ENCODE measurements at places on chromosomes 13 and 19. TPM values are rescaled to one million over a fixed set of nuclear protein-coding genes. Genes with fewer than 3 reads are reported as not detected.
A peak's percentile ranks its signal among the peaks of the same experiment; 100 is the strongest.

DNA sequence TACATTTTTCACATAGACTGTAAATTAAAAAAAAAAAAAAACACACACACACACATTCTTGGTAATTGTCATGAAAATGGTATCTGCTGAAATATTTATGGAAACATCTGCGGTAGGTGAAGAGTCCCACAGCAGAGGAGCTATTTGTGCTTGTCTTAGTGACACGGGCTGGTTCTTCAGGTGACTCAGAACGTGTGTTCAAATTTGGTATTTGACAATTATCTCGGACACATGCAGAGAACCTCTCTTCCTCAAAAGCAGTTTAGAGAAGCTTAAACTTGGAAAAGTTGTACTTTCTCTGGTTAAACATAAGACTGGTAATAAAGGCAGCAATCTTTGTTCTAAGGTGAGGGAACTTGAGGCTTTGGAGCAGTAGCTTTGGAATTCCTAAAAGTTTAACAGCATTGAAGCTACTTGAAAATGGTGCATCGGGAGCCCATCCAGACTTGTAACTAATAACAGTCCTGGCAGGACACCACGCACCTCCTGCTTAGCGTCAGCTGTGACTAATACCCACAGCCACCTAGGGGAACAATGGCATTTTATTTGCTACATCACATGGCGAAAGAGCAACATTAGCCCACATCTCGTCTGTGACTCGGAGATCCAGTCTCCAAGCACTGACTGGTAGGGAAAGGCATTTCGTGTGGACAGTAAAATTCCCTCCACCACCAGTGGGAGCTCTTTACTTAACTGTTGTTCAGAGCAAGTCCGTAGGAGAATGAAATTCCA is 1505.1 kb upstream of the SLC10A2 start:
- peak; percentile 72 for DNase-seq

- DNase-seq: peak; percentile 48
Observed at GRCh38 chr13:98495627-98496478, 81.1 kb downstream of the STK24 start.

GRCh38 chr13:100604918-100605710 is 16.5 kb upstream of the GGACT start:
- no peak for DNase-seq

- DNase-seq: peak; percentile 99
Observed at GRCh38 chr19:5790559-5791520, at the start of gene DUS3L. Gene DUS3L (minus strand): TSS chr19:5791163. CDS start chr19:5791141, 22 bp downstream.

GRCh38 chr13:20521364-20522115 is 4.1 kb downstream of the CRYL1 start:
- no peak for DNase-seq

DNA sequence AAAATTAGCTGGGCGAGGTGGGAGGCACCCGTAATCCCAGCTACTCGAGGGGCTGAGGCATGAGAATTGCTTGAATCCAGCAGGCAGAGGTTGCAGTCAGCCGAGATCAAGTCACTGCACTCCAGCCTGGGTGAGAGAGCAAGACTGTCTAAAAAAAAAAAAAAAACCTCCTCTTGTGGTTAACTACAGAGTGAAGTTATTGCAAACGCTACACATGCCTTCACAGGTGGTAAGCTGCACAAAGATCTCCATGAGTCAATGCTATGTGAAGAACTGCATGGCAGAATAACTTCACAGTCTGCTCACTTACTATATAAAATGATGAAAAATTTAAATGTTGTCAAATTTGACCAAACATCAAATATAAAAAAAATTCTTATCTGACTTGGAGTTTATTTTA is 436.8 kb downstream of the FGF14 start:
- no peak for DNase-seq

DNA sequence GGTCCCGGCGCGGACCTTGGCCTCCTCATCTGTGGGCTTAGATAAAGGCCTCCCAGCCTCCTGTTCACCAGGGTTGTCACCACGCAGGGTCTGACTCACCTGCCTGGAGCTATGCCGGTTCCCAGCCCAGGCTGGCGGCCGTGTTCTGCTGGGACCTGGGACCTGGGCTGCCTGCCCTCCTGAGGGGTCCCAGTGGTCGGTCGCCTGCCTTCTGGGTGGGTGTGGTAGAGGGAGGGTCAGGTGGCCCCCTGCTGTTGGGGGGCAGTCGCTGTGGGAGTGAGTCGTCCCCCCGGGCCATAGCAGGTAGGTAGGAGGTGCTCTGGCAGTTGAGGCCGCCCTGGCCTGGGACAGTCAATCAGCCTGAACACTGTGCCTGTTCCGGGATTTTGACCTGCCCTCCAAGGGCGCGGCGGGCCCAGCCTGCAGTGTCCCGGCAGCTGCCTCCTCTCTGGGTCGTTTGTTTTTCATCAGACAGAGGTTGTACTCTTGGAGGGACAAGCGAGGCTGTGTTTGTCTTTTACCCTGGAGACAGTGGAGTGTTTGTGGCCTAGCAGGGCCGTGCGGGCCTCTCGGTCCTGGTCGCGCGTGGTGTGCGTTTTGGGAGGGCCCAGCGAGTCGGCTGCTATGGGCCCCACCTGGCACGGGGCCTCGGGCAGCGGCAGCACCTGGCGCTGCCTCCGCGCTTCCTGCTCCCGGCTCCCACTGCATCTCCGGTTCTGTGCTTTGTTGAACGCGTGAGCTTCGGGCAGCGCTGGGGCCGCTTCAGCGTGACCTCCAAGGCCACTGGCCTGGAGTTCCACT is 2.6 kb downstream of the ADAT3 start:
- DNase-seq: no peak

DNA sequence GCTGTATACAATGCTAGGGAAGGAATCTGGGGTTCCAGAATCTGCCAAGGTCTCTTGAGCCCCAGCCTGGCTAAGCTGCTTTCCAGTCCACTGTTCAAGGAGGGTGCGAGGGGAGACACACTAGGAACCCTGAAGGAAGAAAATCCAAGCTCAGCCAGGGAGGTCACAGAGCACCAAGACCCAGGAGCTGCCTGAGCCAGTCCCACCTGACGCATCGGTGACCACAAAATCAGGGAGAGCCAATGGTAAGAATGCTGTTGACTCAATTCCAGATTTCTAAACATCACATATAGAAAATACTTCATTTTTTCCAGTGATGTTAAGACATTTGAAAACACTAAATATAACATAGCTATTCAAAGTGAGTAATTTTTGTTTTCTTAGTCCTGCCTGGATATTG is 50.1 kb downstream of the CEP89 start:
- DNase-seq: no peak

GRCh38 chr13:111977179-111977506 is 89.8 kb upstream of the SOX1 start:
- DNase-seq: peak; percentile 31

- DNase-seq: no peak
Observed at GRCh38 chr13:99459099-99459850, 42.0 kb upstream of the TM9SF2 start.

- no peak for DNase-seq
Observed at GRCh38 chr19:54457773-54458647, 5.6 kb downstream of the LENG9 start.

GRCh38 chr13:100946588-100946987 is 272.0 kb upstream of the TMTC4 start:
- DNase-seq: no peak

DNA sequence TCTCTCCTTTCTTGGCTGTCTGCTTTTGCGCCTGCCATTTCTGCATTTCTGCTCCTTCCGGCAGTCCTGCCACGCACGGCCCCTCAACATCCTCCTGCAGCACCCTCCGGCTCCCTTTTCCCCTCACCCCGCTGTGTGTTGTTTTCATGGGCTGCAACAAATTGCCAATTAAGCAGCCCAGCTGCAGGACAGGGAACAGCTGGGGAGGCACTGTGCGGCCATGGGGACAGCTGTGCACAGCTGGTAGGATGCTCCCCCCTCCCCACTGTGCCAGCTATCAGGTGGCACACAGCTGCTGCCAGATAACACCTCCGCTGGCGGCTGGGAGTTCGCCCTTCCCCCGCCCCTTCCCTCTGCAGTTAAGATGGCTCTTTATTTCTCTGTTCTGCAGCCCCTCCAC is 25.4 kb downstream of the LYL1 start:
- DNase-seq: no peak

- no peak for DNase-seq
Observed at GRCh38 chr19:11324079-11324661, 15.3 kb downstream of the RAB3D start.

GRCh38 chr13:74162782-74163181 is 28.6 kb upstream of the KLF12 start:
- no peak for DNase-seq

GRCh38 chr19:1235625-1236538 is 1.9 kb downstream of the CBARP start:
- DNase-seq: no peak

GRCh38 chr19:2528675-2529101 is 52.8 kb downstream of the GADD45B start:
- no peak for DNase-seq

DNA sequence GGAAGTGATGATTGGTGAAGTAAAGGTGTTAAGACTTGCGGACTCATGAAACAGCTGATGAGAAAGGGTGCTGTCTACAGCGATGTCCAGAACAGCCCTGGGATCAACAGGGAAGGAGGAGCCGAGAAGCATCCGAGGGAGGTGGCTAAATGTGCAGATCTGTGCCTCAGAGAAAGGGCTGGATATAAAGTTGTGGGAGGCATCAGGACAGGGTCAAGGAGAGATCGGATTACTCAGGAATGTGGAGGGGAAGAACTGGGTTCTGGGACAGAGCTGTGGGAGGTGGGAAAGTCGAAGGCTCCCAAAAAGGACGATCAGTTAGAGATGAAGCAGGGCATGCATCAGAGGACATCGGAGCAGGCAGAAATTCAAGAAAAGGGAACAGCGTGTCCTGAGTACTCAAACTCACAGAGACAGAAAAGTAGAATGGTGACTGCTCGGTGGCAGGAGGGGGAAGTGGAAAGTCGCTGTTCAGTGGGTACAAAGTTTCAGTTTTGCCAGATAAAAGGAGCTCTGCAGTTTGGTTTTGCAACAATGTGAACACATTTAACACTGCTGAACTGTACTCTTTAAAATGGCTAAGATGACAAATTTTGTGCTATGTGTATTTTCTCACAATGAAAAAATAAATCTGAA is 1.9 kb downstream of the SIGLEC14 start:
- no peak for DNase-seq

GRCh38 chr19:19531951-19532805 is 3.5 kb downstream of the YJEFN3 start:
- peak; percentile 88 for DNase-seq

- DNase-seq: no peak
Observed at GRCh38 chr13:58883405-58883804, 1251.9 kb downstream of the PCDH17 start.

- peak; percentile 55 for DNase-seq
Observed at GRCh38 chr13:103516015-103516795, 450.0 kb upstream of the SLC10A2 start.

DNA sequence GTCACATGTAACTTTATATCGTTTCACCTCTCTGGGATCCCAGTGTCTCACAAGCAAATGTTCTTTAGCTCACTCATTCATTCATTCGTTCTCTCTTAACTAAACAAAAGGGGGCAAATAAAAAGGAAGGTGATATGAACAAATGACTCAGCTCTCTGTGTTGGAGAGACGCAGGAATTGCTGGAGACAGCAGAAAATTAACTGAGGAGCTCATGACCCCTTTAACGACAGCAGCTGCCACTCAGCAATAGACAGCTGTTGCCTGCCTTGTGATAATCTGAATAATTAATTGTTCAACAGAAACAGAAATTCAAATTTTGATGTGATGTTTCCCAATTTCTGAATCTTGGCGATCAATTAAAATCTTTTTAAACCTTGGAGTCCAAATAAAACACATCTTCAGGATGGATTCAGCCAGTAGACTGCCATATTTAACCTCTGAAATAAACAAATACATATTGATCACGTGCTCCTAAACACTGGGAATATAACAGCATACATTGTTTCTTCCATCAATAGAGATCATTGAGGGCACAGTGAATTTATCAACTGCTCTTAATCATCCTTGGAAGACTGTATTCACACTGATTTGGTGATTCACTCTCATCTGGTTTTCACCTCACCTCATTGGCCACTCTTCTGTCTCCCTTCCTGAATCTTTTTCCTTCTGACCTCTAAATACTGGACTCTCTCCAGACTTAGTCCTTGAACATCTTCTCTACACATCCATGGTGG is 63.3 kb downstream of the MBNL2 start:
- DNase-seq: no peak

DNA sequence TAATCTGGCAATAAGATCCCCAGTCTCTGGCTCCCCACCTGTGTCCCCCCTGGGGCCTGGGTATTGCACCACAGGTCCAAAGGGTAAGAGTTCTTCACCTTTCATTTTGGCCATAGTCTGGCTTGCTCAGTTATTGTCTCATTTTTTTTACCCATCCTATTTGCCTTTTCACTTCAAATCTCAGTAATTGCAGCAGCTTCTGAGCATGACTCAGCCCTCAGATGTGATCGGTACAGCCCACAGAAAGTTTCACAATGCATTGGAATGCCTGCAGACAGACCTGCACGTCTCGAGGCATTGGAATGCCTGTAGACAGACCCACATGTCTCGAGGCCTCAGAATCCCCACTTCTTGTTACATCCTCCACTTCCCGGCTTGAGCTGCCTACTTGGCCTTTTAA is 173.6 kb downstream of the NUFIP1 start:
- peak; percentile 41 for DNase-seq

- DNase-seq: no peak
Observed at GRCh38 chr19:38543807-38544568, 73.8 kb downstream of the MAP4K1 start.

The SPRY2 gene
- total RNA-seq: 17.2 TPM

The IRF2BP1 gene
- 34.5 TPM for total RNA-seq

The ZNF700 gene
- total RNA-seq: 18.3 TPM

The AP1M1 gene
- total RNA-seq: 26.5 TPM

The IRGC gene
- not detected for total RNA-seq

The LIM2 gene
- total RNA-seq: 3.2 TPM

The ZNF296 gene
- total RNA-seq: not detected

The ZNF285 gene
- 16.6 TPM for total RNA-seq

All from neural progenitor cell (in vitro differentiated cells).